Breast epithelium (tissue), 4 donors: ENCODE measurements at places on chromosomes 4 and X. TPM values are rescaled to one million over a fixed set of nuclear protein-coding genes. Genes with fewer than 3 reads are reported as not detected.

- H3K4me1 ChIP-seq: no peaks in the 10 kb centered on the region
- H3K27me3 ChIP-seq: peaks cover 3% of the 10 kb centered on the region
- no peak overlapping the region for H3K4me3 ChIP-seq
Observed at GRCh38 chr4:181525634-181526033, 717.6 kb upstream of the TENM3 start.

- no peaks in the 10 kb centered on the region for H3K4me1 ChIP-seq
- no peak overlapping the region for H3K4me3 ChIP-seq
- H3K36me3 ChIP-seq: no peaks in the 10 kb centered on the region
- DNase-seq: no peak
- no peak overlapping the region for H3K27ac ChIP-seq
Observed at GRCh38 chr4:141065872-141066271, 67.4 kb downstream of the RNF150 start.

DNA sequence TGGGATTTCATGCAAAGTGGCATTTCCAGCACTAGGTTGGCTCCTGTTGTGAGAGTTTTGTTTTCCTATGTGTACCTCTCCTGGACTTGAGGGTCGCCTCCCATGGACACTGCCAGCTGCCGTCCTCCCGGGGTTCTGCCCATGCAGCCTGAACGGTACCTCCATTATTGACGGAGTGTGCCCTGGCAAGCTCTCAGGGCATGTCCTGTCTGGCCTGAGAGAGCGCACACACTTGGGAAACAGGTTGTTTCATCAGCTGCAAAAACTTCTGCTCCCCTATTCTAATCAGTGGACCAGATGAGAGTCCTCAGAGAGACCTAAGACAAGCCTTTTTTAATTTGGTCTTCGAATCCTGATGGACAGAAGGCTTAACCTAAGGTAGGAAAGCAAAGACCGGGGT lies 56.6 kb upstream of the HOPX start:
- no peaks in the 10 kb centered on the region for H3K36me3 ChIP-seq
- no peak overlapping the region for H3K4me3 ChIP-seq
- no peaks in the 10 kb centered on the region for H3K4me1 ChIP-seq
- H3K27ac ChIP-seq: no peak overlapping the region
- DNase-seq: no peak

Gene BMPR1B
- total RNA-seq: 2.0 TPM

- DNase-seq: no peak
- no peak overlapping the region for H3K4me3 ChIP-seq
- H3K27ac ChIP-seq: no peak overlapping the region
- no peaks in the 10 kb centered on the region for H3K36me3 ChIP-seq
- H3K27me3 ChIP-seq: no peaks in the 10 kb centered on the region
- no peaks in the 10 kb centered on the region for H3K4me1 ChIP-seq
Observed at GRCh38 chr4:96736352-96736889, 896.5 kb downstream of the PDHA2 start.

Gene NAA11
- total RNA-seq: not detected

DNA sequence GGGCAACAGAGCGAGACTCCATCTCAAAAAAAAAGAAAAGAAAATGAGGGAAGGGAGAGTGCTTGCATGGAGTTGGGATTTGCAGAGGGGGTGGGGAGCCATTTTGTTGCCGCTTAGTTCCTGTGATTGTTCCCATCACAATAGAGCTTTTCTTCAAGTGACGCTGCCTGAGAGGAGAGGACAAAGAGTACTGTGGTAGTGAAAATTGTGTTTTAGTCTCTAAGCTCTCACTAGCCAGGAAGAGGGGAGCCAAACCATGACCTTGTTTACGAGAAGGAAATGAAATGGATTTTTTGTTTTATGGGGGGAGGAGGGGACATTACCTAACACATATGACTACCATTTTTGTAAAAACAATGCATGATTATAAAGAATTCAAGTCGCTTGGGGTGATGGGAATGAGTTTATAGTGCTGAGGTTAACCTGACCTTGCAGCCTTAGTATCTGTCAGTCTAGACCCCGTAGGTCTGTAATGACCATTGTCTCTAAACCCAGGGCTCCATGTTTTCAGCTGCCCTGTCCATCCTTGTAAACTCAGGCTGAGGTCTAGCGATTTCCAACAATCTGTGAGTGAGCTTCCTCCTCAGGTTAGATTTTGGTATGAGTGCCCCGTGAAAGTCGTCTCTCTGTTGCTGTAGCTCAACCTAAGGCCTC lies 18.8 kb downstream of the SRD5A3 start:
- H3K4me3 ChIP-seq: no peak overlapping the region
- H3K36me3 ChIP-seq: no peaks in the 10 kb centered on the region
- no peak overlapping the region for H3K27ac ChIP-seq
- H3K4me1 ChIP-seq: no peaks in the 10 kb centered on the region
- no peak for DNase-seq
